Activated naive CD4-positive, alpha-beta T cell treated with anti-CD3 and anti-CD28 coated beads, Interleukin-2, amount 10 ng/mL, durations not matched to agents 7 days and 5 days (primary cell): ENCODE measurements at places on chromosomes 1 and 21.

GRCh38 chr1:31886866-31887265 is 51.3 kb downstream of the PTP4A2 start:
- DNase-seq = no peak
- peaks cover 1% of the 10 kb centered on the region for H3K27me3 ChIP-seq
- H3K27ac ChIP-seq = no peak overlapping the region
- no peak overlapping the region for H3K4me3 ChIP-seq
- H3K4me1 ChIP-seq = peaks cover 25% of the 10 kb centered on the region

GRCh38 chr21:18387994-18388393 is 15.6 kb downstream of the TMPRSS15 start:
- no peak overlapping the region for H3K4me3 ChIP-seq
- no peak overlapping the region for H3K27ac ChIP-seq
- no peaks in the 10 kb centered on the region for H3K27me3 ChIP-seq
- no peak for DNase-seq
- H3K36me3 ChIP-seq = no peaks in the 10 kb centered on the region

DNA sequence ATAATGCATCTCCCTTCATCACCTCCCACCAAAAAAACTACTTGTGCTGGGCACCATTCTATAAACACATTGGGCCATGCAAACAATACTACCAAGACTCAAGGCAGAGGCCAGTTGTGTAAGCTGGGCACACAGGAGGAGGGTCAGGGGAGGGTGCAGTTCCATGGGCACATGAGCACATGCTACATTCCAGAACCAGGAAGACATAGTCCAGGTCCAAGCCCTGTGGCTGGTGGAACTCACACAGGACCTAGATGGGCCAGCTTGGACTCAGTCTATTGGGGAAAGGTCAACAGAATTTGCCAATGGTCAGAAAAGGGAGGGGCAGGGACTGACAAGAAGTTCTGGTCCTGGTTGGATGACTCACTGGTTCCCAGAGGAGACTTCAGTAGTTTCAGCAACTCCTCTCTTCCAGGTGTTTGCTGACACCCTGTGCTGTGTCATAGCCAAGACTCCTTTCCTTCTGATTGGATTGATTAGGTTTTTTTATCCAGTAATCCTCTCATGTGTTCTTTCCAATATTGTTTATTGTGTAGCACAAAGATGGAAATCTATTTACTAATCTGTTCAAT is 249.7 kb downstream of the C1orf94 start:
- H3K4me1 ChIP-seq = no peaks in the 10 kb centered on the region
- DNase-seq = no peak
- peaks cover 8% of the 10 kb centered on the region for H3K27me3 ChIP-seq

DNA sequence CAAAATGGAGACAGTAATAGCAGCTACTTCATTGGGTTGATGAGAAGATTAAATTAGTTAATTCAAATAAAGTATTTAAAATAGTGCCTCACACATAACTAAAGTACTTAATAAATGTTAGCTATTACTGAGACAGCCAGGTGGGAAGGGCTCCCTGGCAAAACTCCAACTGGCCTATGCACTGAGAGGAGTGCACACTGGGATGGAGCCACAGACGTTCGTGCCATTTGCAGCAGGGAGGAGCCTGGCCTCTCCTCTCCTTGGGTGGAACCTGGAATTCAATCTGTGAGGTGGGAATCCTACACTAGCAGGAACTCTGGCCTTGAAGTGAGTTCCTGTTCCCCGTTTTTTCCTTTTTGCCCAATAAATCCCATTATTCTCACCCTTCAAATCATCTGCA is 28.1 kb downstream of the SLC5A9 start:
- DNase-seq = no peak
- H3K27ac ChIP-seq = no peak overlapping the region
- no peak overlapping the region for H3K4me3 ChIP-seq
- H3K36me3 ChIP-seq = no peaks in the 10 kb centered on the region
- H3K4me1 ChIP-seq = peaks cover 4% of the 10 kb centered on the region

DNA sequence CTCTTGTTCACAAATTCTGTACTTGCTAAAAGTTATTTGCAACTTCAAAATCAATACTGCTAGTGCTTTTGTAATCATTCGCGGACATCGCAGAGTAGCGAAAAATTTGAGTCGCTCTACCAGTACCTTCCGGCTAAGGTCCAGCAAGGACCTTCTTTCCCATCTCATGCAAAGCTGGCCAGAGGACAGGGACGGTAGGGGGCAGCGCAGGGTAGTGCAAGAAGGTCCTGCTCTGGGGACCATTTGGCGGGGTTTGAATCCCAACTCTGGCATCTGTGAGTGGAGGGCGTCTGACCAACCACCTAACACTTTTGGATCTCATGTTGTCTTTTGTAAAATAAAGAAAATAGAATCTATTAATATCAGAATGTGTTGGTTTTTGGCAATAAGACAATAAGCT is 258.3 kb downstream of the SPATA17 start:
- H3K4me3 ChIP-seq = no peak overlapping the region
- no peak for DNase-seq
- H3K4me1 ChIP-seq = no peaks in the 10 kb centered on the region
- H3K27me3 ChIP-seq = no peaks in the 10 kb centered on the region
- no peak overlapping the region for H3K27ac ChIP-seq
- no peaks in the 10 kb centered on the region for H3K36me3 ChIP-seq
